ENCODE measurements at places on chromosomes 7 and 10.

GRCh38 chr10:100319707-100320402, 10.2 kb downstream of the PKD2L1 start:
- DNase-seq: no peak

- DNase-seq: no peak
Measured at GRCh38 chr10:47298715-47299114, 1.3 kb upstream of the GDF10 start.

- DNase-seq: no peak
Measured at GRCh38 chr10:75403144-75403938, 1.8 kb upstream of the ZNF503 start.

- no peak for DNase-seq
Measured at GRCh38 chr7:36273836-36274235, 115.8 kb upstream of the ANLN start.

- DNase-seq: no peak
Measured at GRCh38 chr10:20596065-20596755, 300.9 kb downstream of the NEBL start.

DNA sequence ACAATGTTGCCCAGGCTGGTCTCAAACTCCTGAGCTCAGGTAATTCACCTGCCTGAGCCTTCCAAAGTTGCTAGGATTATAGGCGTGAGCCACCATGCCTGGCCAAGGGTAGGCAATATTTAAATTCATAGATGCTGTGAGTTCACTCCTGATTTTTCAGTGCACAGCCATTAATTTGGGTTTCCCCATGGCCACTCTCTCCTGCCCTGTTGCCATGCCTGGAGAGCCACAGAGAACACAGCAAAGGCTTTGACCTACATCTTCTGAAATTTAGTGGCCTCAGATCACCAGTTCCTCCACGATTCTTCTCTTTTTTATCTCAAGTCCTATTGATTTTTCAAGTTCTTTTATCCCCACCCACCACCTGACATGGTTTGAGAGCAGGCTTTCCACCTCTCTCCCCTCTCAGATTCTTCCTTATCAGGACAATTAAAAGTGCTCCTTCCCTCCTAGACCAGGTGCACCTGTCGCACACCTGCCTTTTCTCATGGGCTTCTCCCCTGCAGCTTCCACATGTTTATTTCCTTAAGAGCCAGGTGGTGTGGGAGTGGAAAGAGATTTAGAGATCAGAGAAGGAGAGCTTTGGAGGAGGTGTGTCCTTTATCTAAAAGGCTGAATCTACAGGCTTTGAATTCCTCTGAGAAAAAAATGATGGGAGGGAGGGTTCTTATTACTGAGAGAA, 123.8 kb downstream of the ADRA2A start:
- no peak for DNase-seq

DNA sequence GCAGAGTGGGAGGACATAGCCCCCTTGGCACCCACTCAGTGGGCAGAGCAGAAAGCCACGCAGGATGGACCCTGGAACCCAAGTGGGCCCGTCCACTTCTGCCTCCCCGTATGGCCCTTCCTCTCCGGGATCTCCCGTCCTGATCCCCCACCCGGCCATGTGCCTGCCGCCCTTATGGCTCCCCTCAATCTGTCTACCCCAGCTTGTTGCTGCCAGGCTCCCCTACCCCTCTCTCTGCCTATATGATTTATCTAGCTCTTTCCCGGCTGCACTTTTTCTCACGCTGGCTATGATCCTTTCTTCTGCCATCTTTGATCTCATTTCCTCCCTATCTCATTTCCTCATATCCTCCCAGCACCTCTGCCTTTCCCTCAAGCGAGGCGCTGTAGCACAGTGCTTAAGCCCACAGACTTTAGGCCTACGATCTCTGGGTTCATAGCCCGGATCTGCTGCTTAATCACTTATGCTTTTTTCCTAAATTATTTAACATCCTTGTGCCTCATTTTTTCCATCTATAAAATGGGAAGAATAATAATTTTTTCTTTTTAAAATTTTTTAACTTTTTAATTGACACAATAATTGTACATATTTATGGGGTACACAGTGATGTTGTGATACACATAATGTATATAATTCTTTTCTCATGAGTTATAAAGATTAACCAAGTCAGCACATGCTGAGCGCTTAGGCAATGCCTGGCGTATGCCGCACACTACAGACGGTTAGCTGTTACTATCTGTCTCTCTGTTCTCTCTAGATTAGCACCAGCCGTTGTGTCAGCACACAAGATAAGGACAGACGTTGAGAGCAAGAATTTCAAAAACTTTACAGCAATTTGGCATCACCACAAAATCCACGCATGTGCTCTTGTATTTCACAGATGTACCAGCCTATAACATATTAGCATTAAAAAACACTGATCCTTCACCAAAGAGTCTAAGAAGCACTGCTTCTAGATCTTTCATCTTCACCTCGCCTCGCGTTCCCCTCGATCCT, 18.1 kb downstream of the KCNH2 start:
- no peak for DNase-seq

GRCh38 chr10:131480066-131480465, 168.5 kb upstream of the TCERG1L start:
- no peak for DNase-seq

DNA sequence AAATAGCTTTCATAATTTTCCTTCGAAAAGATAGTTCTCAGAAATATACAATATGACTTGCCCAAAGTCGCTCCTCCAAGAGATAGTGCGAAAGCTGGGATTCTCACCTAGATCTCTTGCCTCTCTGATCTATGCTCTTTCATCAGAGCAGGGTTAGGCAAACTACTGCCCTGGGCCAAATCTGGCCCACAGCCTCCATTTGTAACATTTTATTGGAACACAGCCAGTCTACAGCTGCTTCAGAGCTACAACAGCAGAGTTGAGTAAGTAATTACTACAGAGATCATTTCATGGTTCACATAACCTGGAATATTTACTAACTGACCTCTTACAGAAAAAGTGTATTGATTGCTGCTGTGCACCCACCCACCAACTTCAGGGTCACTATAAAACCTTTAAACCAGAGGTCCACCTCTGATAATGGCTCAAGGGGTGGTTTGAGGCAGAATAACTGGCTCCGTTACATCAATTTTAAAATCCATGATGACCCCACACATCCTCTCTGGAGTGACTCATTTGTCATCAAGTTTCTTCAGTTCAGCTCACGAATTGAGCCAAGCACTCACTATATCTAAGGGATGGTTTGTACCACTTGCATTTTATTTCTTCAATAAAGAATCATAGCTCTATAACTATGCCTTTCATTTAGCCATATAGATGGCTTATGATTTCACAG, 1019.0 kb downstream of the XPNPEP1 start:
- DNase-seq: no peak
